ENCODE measurements at places on chromosomes 12 and 14.

DNA sequence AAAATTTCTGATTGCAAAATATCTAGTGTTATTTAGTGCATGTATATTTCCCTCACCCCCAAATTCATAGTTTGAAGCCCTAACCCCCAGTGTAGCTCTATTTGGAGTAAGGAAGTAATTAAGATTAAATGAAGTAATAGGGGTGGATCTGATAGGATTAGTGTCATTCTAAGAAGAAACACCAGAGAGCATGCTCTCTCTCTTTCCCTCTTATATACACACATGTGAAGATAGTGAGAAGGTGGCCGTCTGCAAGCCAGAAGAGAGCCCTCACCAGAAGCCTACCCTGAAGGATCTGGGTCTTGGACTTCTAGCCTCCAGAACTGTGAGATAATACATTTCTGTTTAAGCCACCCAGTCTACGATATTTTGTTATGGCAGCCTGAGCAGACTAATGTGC lies 120.3 kb downstream of the TMEM30B start:
- no peak for DNase-seq

- no peak for DNase-seq
These were observed 195.4 kb downstream of the DUSP6 start for GRCh38 chr12:89156862-89157262.

DNA sequence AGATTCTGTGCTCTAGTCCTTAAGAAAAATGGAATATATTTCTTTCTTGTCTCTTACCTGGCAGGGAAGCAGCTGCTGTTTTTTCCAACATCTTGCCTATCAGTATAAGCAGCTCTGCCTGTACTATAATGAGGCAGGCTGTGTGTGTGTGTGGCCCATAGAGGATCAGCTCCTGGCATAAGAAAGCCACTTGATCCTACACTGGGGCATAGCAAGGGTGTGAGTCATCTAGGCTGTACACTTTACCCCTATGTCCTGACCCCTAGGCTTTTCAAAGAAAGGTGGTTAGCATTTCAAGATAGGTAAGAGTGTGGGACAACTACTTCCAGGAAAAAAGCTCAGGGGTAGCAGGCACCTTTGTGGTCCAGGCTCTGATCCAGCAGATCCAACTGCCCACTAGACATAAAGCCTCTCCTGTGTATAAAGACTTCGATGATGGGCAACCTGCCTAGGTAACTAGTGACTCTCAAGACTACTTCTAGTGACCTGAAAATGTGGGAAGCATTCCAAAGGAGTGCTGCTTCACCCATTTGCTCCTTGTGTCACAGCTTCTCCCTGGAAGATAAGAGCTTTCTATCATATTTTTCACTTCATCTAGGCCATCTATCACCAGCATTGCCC lies 4.9 kb upstream of the SENP1 start:
- DNase-seq = no peak

GRCh38 chr14:54369343-54369742 lies 27.5 kb upstream of the CDKN3 start:
- no peak for DNase-seq

GRCh38 chr12:107610021-107610859 lies 75.4 kb upstream of the PWP1 start:
- DNase-seq = peak; percentile 27

- DNase-seq = no peak
These were observed 201.2 kb downstream of the DPF3 start for GRCh38 chr14:72692696-72693095.

DNA sequence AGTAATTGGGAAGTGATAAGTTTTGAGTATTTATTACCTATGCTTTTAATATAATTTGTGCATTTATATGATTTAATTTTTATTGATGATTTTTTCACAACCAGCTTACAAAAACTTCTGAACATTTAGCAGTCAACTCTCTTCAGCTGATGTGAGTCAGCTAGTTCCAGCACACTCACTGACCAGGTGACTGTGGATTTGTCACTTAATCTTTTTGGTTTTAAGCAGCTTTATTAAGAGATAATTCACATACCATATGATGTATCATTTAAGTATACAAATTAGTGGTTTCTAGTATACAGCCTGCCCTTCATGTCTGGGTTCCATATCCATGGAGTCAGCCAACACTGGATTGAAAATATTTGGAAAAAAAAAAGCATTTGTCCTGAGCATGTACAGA lies 103.5 kb downstream of the SYNE2 start:
- DNase-seq = no peak

GRCh38 chr14:68666899-68667298 lies 126.0 kb downstream of the ZFP36L1 start:
- no peak for DNase-seq

DNA sequence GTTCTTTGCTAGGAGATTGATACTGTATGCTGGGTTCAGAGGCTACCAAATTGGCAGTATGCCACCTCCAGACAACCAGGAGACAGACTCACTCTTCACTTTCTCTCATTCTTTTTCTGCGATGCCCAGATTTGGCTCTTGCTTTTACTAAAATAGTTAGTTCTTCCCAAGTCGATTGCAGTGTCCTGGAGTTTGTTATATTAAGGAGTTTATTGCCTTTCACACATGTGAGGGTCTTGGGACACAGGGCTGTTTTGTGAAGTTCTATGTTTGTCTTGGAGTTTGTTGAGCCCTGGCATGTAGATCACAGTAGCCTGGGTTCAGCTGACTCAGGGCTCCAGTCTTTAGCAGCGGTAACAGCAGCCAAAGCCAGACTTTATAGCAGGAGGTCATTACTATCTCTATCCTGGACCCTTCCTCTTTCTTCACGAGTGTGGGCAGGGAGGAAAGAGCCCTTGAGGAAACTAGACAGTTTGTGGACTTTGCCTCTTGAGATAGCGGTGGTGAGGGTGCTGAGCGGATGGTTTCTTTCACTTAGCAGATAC lies 1.6 kb downstream of the MLEC start:
- peak; percentile 14 for DNase-seq

DNA sequence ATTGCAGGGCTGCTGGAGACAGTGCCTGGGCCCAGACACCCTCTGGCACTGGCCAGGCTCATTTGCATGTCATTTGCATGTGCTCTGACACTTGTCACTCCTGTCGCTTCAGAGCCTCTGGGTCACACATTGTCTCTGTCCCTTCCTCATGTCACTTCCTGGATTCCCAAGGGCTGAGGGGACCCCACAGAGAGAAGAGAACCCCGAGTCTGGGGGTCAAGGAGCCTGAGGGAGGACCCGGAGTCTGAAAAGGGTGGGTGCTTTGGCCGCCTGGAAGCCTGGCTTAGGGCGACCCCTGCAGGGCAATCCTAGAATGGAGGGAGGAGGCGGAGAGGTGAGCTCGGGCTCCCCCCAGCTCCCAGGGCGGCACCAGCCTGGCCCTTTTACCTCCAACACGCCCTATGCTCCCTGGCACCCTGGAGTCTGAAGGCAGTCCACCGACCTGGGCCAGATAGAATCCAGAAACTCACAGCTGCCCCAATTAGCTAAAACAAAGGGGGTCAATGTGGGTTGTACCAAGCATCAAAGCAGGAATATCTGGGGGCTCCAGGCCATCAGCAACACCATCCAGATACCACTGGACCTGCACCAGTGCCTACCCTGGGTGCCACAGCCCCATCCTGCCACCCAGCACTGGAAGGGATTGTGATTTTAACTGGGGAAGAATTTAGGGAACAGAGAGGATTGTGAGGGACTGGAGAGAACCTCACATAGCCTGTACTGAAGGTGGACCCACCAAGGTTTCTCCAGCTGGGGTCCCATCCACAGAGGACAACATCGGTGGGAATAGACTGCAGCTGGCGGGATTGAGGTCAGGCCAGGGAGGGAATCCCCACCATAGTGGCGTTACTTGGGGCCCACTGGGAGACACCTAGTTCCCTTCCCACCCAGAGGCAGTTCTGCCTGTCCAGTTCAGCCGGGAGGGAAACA lies 21.8 kb upstream of the KRT78 start:
- peak; percentile 81 for DNase-seq

DNA sequence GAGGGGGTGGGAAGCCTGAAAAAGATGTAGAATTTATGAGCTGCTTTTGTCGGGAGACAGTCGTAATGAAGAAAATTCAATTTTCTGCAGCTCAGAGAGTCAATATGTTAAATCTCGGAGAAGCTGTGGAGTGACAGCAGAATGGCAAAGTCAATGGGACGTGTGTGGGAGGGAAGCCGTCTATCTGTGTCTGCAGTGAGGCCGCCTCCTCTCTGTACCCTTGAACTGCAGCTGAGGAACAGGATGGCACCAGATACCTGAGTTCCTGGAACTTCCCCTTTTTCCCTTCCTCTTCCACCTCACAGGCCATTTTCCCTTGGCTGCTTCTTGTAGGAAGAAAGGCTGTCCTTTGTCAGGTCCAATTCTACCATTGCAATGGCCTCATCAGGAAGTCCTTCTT lies 9.3 kb upstream of the CALCOCO1 start:
- no peak for DNase-seq

DNA sequence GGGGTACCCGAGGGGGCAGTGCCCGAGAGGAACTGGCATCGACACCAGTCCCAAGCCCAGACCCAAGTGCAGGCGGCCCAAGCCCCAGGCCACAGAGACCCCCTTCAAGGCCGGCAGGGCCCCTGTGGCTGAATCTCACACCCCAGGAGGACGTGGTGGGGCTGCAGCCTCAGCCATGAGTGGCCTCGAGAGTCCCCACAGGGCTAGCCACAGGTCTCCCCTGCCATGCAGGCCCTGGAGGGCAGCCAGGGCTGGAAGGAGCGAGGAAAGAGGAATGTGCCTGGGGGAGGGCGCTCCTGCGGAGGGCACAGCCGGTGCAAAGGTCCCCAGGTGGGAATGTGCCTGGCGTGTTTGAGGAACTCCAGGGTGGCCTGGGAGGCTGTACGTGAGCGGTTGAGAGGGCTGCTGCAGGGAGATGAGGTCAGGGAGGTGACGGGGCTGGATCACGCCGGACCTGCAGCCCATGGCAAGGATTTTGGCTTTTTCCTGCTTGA lies 86.1 kb downstream of the NCOR2 start:
- no peak for DNase-seq

DNA sequence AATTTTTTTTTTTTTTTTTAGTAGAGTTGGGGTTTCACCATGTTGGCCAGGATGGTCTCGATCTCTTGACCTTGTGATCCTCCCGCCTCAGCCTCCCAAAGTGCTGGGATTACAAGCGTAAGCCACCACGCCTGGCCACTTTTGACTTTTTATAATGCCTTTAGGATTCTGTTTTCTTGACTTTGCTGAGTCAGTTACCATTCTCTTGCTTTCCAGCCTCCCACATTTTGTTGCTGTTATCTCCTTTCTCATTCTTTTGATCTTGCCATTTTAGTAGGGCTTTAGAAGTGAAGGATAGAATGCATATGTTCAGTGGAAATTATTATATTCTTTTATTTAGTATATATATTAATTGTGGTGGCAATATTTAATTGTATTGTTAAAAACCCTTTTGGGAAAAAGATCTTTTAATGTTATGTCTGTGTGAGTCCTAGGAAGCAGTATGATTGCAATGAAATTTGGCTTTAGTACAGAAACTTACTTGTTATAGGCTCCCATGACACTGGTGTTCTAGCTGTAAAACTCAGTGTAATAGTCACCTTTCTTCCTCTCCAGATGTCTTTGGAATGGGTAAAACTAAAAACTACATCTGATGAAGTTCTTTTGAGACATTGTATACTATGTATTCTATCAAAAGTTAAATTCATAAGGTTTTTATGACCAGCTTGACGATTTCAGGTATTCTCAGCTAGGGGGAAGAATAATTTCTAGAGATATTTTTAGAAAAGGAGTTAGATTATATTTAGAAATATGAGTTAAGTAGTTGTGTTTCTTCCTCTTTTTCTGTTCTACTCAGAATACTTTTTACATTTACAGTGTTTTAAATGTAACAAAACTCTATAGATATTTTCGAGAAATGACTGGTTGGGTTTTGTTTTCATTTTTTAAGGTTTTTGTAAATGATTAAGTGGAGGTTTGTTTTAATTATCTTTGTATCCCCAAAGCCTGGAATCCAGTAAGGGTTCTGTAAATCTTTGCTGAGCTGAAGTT lies 74.7 kb downstream of the APAF1 start:
- DNase-seq = no peak

GRCh38 chr12:125038976-125039625 lies 26.1 kb upstream of the AACS start:
- no peak for DNase-seq

- DNase-seq = no peak
These were observed 9.6 kb downstream of the BMP4 start for GRCh38 chr14:53947094-53947445.

DNA sequence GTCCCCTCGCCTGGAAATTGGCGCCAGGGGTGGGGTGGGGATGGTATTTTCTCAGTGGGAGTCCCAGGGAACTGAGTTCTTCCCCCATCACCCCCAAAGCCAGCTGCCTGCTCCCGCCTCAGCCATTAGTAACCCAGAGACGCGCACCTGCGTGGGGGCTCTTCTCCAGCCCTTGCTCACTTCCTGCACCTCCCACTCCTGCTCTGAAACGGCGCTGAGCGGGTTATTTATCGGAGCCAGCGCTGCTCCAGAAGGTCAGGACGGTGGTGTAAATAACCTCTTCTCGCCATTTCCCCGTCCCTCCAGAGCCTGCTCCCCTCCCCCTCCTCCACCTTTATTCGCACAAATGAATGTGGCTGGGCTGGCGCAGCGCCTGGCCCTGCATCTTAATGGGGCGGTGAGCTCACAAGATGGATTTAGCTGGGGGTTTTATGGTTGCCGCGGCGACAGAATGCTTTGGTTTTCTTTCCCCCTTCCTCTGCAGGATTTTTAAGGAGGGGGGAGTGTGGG lies 12.2 kb downstream of the GPR84 start:
- no peak for DNase-seq

DNA sequence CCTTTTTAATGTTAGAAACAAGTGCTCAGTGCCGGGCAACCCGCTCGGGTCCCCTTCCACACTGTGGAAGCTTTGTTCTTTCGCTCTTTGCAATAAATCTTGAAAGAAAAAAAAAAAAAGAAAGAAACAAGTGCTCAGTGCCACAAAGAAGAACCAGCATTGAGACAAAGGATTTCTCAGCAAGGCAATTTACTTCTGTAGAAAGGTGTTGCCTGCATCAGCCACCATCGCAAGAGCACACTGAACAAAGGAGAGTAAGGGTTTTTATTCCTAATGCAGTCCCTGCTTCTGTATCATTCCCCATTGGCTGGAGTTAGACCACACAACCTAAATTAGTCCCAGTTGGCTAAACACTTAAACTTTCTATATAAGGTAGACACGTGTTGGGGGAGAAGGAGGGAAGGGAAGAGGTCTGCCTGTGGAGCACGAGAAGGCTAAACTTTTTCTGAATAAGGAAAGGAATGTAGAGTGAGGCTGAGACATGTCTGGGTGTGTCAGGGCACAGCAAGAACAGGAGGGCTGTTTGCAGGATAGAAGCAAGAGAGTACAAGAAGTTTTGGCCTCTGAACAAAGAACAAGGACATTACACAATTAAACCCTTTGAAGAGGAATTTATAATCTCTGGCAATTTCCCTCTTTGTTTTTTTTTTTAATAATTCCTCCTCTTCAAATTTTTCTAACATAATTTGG lies 21.4 kb downstream of the KLRF2 start:
- no peak for DNase-seq

- peak; percentile 19 for DNase-seq
These were observed 1.9 kb downstream of the ATXN2 start for GRCh38 chr12:111596985-111597830.

- peak; percentile 20 for DNase-seq
These were observed 505 bp downstream of the KCNC2 start for GRCh38 chr12:75208856-75209811.

GRCh38 chr14:79375356-79375755 lies 835.9 kb downstream of the DIO2 start:
- no peak for DNase-seq

Data from activated CD4-positive, alpha-beta T cell treated with anti-CD3 and anti-CD28 coated beads, Interleukin-2, amount 10 ng/mL, durations not matched to agents 7 days and 5 days (primary cell).